ENCODE measurements at places on chromosomes 1 and 21. TPM values are rescaled to one million over a fixed set of nuclear protein-coding genes. Genes with fewer than 3 reads are reported as not detected.

The NEXN gene
- total RNA-seq: 0.31 TPM

The IFI44L gene
- 1.2 TPM for total RNA-seq

The HSPB7 gene
- total RNA-seq: not detected

The GPR153 gene
- total RNA-seq: 0.73 TPM

Data from activated CD8-positive, alpha-beta memory T cell treated with anti-CD3 and anti-CD28 coated beads for 36 hours (primary cell).